ENCODE measurements at places on chromosomes 7 and 10.

GRCh38 chr10:3886641-3887251, 101.7 kb upstream of the KLF6 start:
- DNase-seq: no peak

DNA sequence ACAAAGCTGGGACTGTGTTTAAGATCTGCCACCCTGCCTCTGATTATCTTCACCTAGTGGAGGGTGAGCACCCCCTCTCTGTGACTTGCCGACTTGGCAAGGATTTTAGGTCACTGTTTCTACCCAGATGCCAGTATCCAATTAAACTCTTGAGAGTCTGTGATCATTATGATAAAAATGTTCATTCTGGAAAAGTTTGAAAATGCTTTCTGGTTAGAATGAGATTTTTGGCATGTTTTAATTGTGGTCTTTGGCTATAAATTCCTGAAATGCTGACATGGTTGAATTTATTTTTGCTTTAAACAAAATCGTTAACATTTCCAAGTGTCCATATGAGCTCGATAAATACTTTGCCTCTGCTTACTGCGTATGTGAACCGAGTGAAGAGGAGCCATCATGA, 221.4 kb downstream of the BICC1 start:
- no peak for DNase-seq

- no peak for DNase-seq
Observed at GRCh38 chr10:44395396-44395795, 10.5 kb upstream of the CXCL12 start.

- DNase-seq: no peak
Observed at GRCh38 chr7:128119036-128119435, 87.8 kb upstream of the LRRC4 start.

DNA sequence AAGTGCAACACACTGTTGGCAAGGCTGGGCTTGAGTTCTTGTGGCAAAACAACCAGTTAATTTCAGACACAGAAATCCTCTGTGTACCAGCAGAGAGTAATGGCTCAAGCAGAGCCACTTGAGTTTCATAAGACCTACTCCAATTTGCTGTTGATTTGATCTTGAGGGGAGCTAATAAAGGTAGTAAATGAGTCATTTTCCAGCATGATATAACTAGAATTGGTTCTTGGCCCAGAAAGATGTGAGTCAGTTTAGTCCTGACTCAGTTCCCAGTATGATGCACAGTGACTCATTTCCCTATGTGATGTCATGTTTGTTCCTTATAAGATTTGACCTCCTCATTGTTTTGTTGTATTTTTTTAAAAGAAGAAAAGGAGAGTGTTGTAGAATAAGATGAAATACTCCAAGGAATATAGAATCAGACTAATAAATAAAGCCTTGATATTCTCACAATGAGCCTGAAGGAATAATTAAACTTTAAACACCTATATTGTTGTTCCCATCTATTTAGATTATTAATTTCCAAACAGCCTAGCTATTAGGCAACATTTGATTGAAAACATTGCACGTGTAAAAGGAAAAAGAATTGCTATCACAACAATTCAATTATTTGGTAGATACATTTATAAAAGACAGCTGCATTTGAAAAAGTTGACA, 186.2 kb downstream of the REEP3 start:
- no peak for DNase-seq

Data from naive B cell (primary cell).